CD4-positive, alpha-beta T cell treated with Interleukin-2 at 100 ng/mL for 4 hours (primary cell): ENCODE measurements at places on chromosomes 2 and 18.
A peak's percentile ranks its signal among the peaks of the same experiment; 100 is the strongest.

- no peak for DNase-seq
Observed at GRCh38 chr2:240391111-240392051, 44.1 kb upstream of the GPC1 start.

GRCh38 chr2:174026122-174026845 is 61.1 kb upstream of the SP3 start:
- no peak for DNase-seq

GRCh38 chr2:60886991-60887390 is 5.6 kb downstream of the REL start:
- DNase-seq = no peak

GRCh38 chr2:80381666-80382065 is 77.1 kb upstream of the LRRTM1 start:
- no peak for DNase-seq

- DNase-seq = no peak
Observed at GRCh38 chr2:102346381-102347130, 9.0 kb upstream of the IL18R1 start.

GRCh38 chr2:113228991-113229716 is 49.6 kb downstream of the PAX8 start:
- no peak for DNase-seq

DNA sequence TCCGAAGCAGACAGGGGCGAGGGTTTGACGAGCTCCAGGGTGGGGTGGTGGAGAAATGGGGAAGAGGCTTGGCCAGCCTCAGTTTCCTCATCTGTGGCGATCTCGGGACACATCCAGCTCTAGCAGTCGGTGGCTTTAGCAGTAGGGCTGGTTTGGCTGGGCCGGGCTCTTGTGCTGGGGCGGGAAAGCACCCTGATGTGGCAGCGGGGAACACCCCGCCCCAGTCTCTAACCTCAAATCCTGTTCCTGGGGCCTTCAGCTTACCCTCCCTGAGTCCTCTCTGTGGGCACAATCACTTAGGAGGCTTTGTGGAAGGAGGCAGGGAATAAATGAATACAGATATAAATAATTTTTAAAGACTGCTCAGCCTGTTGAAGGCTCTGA is 26.5 kb upstream of the MCFD2 start:
- DNase-seq = peak; percentile 76

DNA sequence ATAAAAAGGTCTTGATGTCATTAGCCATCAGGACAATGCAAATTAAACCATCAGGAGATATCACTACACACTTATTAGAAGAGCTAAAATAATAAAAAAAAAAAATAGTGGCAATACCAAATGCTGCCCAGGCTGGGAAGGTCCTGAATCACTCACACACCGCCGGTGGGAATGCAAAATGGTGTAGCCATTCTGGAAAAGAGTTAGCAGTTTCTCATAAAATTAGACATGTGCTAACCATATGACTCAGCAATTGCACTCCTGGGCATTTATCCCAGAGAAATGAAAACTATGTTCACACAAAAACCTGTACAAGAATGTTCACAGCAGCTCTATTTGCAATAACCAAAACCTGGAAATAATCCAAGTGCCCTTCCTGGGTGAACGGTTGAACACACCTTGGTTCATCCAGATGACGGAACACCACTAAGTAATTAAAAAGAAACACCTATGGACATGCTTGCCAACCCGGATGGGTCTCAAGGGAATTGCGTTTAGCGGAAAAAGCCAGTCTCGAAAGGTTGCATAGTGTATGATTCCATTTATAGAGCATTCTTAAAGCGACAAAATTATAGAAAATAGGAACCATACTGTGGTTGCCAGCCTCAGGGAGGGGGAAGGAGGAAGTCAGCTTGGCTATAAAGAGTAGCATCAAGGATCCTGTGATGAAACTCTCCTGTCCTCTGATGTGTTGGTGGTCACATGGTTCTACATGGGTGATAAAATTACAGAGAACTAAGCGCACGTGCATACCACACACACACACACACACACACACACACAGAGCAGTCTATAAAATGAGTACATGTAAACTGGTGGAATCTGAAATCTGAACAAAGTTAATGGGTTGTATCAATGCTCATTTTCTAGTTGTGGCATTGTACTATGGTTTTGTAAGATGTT is 4.6 kb downstream of the MBP start:
- DNase-seq = peak; percentile 66
